ENCODE measurements at places on chromosomes 12 and 14.

DNA sequence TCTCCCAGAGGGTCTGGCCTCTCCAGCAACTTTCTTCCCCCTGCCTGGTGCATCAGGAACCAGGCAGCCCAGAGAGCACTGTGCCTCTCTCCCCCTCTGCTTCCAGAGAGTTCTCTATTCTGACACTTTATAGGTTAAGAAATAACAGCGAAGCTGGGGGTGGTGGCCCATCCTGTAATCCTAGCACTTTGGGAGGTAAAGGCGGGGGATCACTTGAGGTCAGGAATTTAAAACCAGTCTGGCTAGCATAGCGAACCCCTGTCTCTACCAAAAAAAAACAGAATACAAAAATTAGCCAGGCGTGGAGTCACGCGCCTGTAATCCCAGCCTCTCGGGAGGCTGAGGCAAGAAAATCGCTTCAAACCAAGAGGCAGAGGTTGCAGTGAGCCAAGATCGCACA is 58.3 kb downstream of the ESRRB start:
- DNase-seq: no peak

- no peak for DNase-seq
These were observed 5.6 kb downstream of the TBX5 start for GRCh38 chr12:114400361-114400811.

GRCh38 chr14:100834794-100835547 is 9.1 kb downstream of the MEG3 start:
- no peak for DNase-seq

DNA sequence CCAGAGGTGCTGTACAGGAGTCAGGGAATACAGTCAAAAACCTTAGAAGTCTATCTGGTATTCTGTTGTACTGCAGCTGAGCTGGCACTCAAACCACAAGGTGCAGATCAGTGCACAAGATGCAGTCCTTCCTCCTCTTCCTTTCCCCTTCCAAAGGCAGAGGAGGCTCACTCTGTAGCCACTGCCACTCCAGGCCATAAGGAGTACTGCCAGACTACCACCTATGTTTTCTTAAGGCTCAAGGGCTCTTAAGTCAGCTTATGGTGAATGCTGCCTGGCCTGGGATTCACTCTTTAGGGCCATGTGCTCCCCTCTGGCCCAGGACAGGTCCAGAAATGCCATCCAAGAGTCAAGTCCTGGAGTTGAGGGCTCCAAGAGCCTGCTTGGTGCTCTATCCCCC is 200.3 kb downstream of the CRADD start:
- DNase-seq: no peak

- no peak for DNase-seq
These were observed 119.1 kb downstream of the DENND5B start for GRCh38 chr12:31471823-31472222.

- DNase-seq: no peak
These were observed 135.0 kb upstream of the LRIG3 start for GRCh38 chr12:59055204-59055860.

GRCh38 chr12:47071241-47071852 is 8.1 kb upstream of the PCED1B start:
- no peak for DNase-seq

GRCh38 chr12:68803948-68804656 is 3.9 kb upstream of the MDM2 start:
- DNase-seq: no peak

DNA sequence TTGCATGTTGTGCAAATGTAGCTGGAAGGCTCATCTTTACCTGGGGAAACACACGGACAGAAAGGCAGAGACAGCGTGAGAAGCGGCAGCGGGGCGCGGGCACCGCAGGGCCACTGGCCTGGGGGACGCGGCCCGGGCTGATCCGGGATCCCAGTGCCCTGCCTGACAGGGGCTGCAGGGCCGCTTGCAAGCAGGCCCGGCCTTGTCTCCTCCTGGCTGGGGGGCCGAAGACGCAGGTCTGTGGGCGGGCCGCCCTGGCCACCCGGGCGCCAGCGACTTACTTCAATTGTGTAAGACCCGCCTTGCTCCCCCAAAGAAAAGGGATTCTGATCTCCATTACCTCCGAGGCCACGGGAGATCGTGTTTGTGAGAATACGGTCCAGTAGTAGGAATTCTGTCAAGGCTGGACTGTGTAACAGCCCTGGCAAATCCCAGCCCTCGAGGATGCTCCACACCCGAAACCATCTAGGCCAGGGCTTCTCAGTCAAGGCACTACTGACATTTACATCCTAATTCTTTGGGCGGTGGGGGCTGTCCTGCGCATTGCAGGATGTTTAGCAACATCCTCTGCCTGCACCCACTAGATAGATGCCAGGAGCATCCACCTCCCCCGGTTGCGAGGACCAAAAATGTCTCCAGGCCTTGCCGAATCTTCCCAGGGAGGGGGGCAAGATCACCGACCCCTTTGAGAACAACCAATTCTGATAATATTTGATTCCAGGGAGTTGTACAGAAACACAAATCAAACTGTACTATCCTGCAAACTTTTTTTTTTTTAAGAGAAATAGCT is 95.6 kb downstream of the BCL11B start:
- DNase-seq: no peak

Data from non-pigmented ciliary epithelial cell (primary cell).